Neuronal stem cell (in vitro differentiated cells): ENCODE measurements at places on chromosomes 4 and X.

- DNase-seq, result no peak
These were observed 4.6 kb downstream of the ALAS2 start for GRCh38 chrX:55026143-55026542.

- DNase-seq, result no peak
These were observed 299.2 kb downstream of the IDS start for GRCh38 chrX:149205937-149206336.

- DNase-seq, result no peak
These were observed 30.1 kb upstream of the ANAPC4 start for GRCh38 chr4:25346913-25347312.

GRCh38 chrX:128818690-128819089 lies 704.6 kb downstream of the SMARCA1 start:
- no peak for DNase-seq

- DNase-seq, result no peak
These were observed 154.6 kb upstream of the FAT1 start for GRCh38 chr4:186878203-186878776.

- no peak for DNase-seq
These were observed 131.1 kb upstream of the NR3C2 start for GRCh38 chr4:148573296-148573695.

DNA sequence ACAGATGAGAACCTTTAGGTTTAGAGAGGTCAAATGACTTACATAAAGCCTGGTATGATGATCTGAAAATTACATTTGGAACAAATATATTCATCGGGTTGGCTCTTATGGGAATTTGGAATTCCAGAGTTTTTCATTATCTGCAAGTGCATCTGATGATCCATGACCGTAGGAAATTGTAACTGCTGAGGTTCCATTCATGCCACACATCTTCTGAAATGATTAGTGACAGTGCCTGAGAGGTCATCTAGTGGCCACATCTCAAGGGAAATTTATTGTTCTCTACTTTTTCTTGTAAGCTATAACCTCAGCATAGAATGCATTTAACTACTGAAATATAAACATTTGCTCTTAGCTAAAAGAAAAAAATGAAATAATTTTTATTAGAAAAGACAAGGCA lies 105.8 kb upstream of the NWD2 start:
- no peak for DNase-seq

GRCh38 chrX:119970574-119970973 lies 27.0 kb upstream of the NKAP start:
- no peak for DNase-seq

DNA sequence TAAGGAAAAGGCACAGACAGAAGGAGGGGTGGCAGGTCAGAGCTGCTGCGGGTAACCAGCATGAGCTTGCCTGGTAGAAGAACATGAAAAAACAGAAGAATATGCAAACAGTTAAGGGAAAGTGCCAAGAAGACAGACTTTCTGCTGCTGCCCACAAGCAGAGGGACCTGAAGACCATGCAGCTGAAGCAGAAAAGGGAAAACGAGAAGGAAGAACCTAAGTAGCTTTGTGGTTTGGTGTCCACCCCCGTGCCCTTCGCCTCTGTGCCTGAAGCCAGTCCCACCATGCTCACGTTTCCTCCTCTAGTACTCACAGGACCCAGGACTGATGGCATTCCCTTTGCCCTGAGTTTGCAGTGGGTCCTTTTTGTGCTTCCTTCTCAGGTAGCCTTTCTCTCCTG lies 62.8 kb downstream of the UBA6 start:
- no peak for DNase-seq

- DNase-seq, result no peak
These were observed 2.7 kb upstream of the SORCS2 start for GRCh38 chr4:7189475-7190277.

DNA sequence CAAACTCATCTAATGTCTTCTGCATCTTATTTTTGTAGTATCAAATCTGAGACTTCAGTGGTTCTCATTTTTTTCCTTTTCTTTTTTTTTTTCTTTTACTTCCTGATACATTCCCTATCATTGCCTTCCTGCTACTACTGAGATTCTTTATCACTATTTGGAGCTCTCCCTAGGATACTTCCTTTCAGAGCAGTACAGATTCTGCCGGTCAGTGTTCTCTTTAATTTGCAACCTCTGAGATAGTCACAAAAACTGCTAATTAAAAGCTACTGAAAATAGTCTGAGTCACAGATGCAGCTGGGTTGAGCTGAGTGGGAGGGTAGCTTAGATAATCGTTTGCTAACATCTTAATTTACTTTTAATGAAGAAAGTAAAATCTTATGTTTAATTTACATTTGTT lies 1279.7 kb downstream of the ARAP2 start:
- DNase-seq, result peak; percentile 8

DNA sequence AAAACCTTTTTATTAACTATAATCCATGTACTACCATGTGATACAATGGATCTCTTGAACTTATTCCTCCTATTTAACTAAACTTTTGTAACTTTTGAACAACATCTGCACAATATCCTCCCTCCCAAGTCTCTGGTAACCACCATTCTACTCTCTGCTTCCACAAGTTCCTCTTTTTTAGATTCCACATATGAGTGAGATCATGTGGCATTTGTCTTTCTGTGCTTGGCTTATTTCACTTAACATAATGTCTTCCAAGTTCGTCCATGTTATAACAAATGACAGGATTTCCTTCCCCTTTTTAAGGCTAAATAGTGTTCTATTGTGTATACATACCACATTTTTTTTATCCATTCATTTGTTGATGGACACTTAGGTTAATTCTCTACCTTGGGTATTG lies 28.1 kb downstream of the DCAF8L1 start:
- no peak for DNase-seq

- DNase-seq, result no peak
These were observed 150.4 kb upstream of the NOCT start for GRCh38 chr4:138864961-138865720.

DNA sequence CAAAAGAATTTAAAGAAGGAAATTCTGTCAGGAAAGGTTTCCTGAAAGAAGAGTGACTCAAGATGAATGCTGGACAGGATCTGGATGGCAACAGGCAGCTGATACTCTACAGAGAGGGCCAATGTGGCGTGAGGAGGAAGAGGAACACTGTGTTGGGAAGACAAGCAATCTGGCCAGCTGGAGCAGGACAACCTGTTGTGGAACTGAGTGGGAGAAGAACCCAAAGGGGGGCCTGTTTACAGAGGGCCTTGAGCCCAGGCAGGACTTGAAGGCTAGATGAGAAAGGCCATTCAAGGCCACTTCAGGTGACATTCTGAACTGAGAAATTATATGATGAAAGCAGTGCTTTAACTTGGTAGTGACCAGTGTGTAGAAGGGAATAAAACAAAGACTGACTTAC lies 8.5 kb downstream of the OTUD4 start:
- DNase-seq, result no peak
